ENCODE measurements at places on chromosomes 3 and 15.

- DNase-seq: no peak
Observed at GRCh38 chr15:36925653-36926426, 174.5 kb downstream of the MEIS2 start.

GRCh38 chr3:34012102-34012461 is 213.7 kb downstream of the PDCD6IP start:
- peak; percentile 85 for DNase-seq

DNA sequence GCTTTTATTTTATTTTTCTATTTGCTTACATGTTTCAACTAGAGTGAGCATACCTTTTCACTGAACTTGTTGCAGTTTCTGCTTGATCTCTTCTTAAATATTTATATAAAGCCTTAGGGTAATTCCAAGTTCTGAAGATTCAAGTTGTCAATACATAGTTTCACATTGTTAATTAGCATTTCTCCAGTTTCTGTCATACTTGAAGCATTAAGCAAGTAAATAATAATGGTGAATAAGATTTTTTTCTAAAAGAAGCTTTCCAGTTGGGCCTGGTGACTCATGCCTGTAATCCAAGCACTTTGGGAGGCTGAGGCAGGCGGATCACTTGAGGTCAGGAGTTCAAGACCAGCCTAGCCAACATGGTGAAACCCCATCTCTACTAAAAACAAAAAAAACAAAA is 53.9 kb downstream of the CALML4 start:
- no peak for DNase-seq

DNA sequence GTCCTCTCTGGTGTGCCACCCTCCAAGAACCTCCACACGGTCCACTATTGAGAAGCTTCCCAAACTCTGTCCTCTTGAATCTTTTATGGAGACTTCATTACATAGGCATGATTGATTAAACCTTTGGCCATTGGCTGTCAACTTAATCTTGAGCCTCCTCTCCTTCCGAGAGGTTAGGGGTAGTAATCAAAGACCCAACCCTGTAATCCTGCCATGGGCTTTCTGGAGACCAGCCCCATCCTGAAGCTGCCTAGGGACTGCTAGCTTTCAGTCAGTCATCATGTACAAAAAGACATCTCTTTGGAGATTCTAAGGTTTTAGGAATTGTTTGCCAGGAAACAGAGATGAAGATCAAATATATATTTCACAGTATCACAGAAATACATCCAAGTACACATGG is 37.0 kb downstream of the APH1B start:
- no peak for DNase-seq

DNA sequence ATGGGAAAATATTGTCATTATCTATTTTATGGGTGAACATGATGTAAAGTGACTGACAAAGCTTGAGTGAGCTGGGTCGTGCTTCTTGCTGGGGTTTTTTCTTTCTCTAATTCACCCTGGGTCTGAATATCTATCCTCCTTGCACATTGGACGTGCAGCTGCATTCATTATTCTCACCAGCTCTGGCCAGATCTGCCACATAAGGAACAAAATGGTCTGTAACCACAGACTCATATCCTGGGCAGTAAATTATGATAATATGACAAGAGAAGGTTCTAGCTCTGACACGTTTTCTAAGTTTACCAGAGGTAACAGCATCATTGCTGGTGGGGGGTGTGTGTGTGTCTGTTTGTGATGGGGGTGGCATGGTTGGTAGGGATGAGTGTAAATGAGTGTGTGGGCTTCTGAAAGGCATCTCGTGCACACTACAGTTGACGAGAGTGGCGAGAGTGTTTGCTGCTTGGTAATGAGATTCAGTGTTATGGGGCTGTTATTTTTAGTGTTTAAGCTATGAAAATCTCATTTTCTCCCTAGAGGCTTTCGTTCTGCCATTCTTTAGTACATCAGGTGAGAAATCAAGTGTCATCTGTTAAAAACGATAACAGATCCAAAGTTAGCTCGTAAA is 418.4 kb downstream of the PDCD6IP start:
- DNase-seq: no peak

DNA sequence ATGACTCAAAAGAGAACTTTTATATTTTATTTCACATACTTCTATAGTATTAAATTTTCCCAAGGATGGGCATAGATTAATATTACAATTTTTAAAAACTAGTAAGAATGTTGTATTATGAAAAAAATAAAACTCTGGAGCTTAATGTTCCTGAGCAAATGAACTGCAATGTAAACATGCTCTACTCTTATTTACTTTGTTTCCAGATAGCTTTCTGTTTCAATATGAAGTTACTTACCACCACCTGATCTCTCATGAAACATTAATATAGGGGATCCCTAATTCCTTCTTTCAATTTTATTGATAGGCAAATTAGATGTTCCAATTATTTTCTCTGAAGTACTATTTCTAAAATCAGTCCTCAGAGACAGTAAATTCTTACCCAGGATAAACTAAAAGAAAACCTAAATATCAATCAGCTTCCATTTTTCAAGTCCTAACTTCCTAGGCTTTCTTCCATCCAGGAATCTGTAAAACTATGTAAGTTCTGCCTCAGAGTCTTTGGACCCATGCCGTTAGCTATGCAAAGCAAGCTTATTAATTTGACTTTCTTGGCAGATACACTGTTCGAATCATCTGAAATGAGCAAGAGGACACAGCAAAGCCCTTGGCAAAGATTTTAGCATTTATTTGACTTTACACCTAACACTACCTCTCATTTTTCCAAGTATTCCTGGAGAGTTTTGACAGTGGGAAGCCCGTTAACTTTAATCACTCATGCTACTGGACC is 93.2 kb downstream of the PLCH1 start:
- no peak for DNase-seq

- DNase-seq: no peak
Observed at GRCh38 chr15:70936326-70936725, 43.7 kb downstream of the LRRC49 start.

DNA sequence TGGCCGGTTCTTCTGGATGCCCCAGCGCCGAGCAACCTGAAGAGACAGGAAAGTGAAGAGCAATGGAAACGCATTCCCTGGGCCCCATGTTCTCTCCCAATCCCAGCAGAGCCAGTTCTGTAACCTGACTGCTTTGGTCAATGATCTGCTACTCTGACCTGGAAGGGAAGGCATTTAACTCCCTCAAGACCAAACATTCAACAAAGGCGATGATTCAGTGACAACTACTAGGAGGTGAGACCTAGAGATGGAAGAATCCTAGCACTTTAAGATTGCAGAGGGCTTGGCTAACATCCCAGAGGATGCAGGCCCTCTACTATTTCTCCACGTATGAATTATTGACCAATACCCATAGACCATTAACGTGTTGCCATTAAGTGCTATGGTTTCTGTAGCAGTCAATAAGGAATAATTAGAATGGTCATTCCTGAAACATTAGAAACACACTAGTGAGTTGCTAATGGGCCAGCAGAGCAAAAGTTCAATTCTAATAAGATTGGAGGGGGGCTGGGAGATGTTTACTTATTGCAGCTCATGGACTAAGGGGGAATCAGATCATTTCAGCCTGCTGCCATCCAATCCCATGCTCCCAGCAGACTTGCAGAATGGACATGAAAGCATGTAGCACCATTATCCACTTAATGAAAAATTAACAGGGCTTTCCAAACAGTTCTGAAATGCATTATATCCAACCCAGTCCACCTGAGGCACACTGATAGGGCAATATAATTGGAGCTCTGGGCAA is 56.6 kb downstream of the ETV5 start:
- no peak for DNase-seq

DNA sequence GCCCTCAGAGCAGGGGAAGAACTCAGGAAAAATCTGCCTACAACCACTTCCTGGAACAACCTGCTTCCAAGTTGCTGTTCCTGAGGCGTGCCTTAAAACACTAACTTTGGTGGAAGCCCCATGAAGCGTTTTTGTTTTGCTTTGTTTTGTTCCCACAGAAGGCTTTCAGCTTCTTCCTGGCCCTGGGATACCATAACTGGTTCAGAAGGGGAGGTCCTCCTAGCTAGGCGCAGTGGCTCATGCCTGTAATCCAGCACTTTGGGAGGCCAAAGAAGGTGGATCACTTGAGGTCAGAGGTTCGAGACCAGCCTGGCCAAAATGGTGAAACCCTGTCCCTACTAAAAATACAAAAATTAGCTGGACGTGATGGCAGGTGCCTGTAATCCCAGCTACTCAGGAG is 1.2 kb upstream of the IP6K1 start:
- no peak for DNase-seq

DNA sequence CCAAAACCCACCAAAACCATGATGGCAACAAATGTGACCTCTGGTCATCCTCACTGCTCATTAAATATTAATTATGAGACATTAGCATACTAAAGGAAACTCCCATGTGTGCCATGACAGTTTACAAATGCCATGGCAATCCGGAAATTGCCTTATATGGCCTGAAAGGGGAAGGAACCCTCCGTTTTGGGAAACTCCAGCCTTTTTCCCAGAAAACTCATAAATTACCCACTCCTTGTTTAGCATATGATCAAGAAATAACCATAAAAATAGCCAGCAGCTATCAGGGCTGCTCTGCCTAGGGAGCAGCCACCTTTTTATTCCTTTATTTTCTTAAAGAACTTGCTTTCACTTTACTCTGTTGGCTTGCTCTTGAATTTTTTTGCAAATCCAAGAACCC is 992.7 kb downstream of the NTRK3 start:
- no peak for DNase-seq

DNA sequence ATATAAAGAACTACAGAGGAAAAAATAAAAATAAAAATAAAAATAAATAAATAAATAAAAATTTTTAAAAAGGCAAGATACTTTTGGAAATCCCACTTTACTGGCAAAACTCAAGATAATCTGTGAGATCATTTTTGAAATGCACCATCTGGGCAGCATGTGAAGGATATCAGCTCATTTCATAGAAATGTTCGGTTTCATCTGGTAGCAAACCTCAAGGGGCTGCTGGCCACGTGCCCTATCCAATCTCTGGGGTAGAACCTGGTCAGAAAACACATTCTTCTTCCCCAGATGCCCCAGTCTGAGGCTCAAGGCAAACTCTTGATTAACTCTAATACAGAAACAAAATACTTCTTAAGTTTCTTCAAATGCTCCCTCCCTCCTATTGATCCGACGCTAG is 166.0 kb downstream of the FMN1 start:
- DNase-seq: no peak

GRCh38 chr3:13025090-13025489 is 48.1 kb downstream of the IQSEC1 start:
- DNase-seq: peak; percentile 74

GRCh38 chr3:97899331-97899730 is 72.9 kb downstream of the RIOX2 start:
- DNase-seq: no peak

GRCh38 chr3:32502946-32503286 is 264 bp upstream of the CMTM6 start:
- no peak for DNase-seq

GRCh38 chr15:43239732-43240491 is 19.1 kb upstream of the EPB42 start:
- DNase-seq: peak; percentile 42

- DNase-seq: peak; percentile 66
Observed at GRCh38 chr3:184227481-184227935, 1.9 kb upstream of the VWA5B2 start.

GRCh38 chr15:78316283-78317083 is 17.1 kb upstream of the SKIC8 start:
- DNase-seq: no peak

DNA sequence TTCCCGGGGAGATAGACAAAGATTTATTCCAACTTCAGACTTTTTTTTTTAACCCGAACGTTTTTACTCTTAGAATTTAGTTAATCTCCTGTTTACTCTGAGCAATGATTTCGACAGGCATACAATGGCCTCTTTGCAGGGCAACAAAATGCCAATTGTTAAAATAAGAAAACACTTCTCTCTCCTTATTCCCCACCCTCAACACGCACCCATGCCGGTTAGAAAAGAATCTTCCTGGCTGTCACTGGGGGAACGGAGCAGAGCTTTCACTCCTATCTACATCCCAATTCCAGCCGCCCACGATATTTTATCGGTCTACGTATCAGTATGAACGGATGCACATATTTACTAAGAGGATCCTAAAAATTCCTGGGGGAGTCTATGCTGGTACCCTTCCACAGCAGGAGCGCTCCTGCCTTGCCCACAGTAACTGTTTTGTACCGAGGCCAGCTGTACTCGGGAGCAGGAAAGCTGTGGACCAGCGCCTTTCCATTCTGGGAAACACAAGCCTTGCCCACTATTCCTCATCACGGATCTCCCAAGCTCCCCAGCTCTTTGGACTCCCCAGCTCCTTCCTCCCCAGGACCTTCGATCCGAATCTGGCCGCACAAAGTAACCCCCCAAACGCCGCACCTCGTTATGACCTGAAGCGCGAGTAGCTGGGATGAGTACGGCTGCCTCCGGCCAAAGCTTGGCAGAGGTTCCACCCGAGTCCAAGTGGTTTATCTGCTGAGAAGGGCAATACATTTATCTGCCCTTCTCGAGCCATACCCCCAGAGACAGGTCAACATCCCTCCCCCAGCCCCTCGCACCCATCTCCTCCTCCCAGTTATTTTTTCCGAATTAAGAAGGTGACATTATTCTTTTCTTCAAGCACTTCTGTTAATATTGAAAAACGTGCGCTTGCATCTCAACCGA is 2.2 kb upstream of the FOXB1 start:
- no peak for DNase-seq

- DNase-seq: no peak
Observed at GRCh38 chr3:98402507-98402906, 12.0 kb downstream of the OR5K3 start.

GRCh38 chr15:60396958-60397771 is 621 bp downstream of the ANXA2 start:
- peak; percentile 85 for DNase-seq

GRCh38 chr3:133535971-133536881 is 37.3 kb upstream of the CDV3 start:
- no peak for DNase-seq

GRCh38 chr3:131782751-131783150 is 252.1 kb downstream of the CPNE4 start:
- no peak for DNase-seq

- no peak for DNase-seq
Observed at GRCh38 chr3:22225161-22225560, 474.2 kb upstream of the ZNF385D start.

- no peak for DNase-seq
Observed at GRCh38 chr15:60573936-60574335, 95.0 kb upstream of the ICE2 start.

DNA sequence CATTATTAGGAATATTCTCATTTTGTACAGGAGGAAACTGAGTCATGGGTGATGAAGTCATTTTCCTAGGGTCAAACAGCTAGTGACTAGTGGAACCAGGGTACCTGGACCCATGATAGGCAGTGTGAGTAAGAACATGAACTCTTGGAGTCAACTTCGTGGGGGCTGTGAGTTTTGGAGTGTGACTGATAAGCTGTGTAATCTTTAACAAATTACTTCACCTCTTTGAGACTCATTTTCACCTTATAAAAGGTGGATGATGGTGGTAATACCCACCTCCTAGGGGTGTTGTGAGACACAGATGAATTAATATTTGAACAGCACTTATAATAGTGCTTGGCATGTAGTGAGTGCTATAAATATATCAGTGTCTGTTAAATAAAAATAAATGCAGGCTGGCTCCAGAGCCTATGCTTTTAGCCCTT is 9.1 kb downstream of the SEMA6D start:
- DNase-seq: no peak

GRCh38 chr3:16999871-17000270 is 115.1 kb downstream of the PLCL2 start:
- no peak for DNase-seq

- no peak for DNase-seq
Observed at GRCh38 chr15:95853350-95853749, 477.1 kb upstream of the NR2F2 start.

All from SW480 (cell line).